T-cell (primary cell): ENCODE measurements at places on chromosomes 5 and 9. TPM values are rescaled to one million over a fixed set of nuclear protein-coding genes. Genes with fewer than 3 reads are reported as not detected.

DNA sequence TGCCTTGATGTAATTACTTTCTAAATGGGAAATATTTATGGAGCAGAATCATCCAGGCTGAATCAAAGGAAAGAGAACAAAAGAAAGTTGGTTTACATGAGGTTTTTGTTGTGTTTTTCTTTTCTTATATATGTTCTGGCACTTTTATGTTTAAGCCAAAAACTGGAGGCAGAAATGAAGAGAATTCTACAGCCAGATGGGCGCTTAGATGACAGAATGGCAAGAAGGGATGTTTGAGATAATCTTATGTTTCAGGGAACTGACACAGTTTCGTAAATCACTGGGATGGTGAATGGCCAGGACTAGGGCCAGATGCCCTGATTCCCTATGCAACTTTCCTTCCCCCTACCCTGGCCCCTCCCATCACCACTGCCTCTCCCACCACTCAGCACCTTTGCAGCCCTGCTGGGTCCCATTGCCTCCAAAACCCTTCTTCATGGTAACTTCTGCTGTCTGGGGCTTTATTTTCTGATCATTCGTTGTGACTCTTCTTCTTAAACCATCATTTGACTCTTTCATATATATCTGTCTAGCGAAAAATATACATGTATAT is 111.8 kb downstream of the EFNA5 start:
- H3K4me1 ChIP-seq, result no peaks in the 10 kb centered on the region
- H3K4me3 ChIP-seq, result no peak overlapping the region
- DNase-seq, result no peak
- H3K27me3 ChIP-seq, result no peaks in the 10 kb centered on the region

- H3K4me1 ChIP-seq, result no peaks in the 10 kb centered on the region
- H3K4me3 ChIP-seq, result no peak overlapping the region
- no peak overlapping the region for H3K27ac ChIP-seq
- H3K36me3 ChIP-seq, result no peaks in the 10 kb centered on the region
- DNase-seq, result no peak
- no peaks in the 10 kb centered on the region for H3K27me3 ChIP-seq
Measured at GRCh38 chr5:31962871-31963307, 211.2 kb downstream of the GOLPH3 start.

GRCh38 chr5:132871459-132872284 is 1.8 kb upstream of the LEAP2 start:
- H3K4me3 ChIP-seq, result no peak overlapping the region
- H3K4me1 ChIP-seq, result peaks cover 11% of the 10 kb centered on the region
- no peaks in the 10 kb centered on the region for H3K27me3 ChIP-seq
- H3K27ac ChIP-seq, result no peak overlapping the region
- H3K36me3 ChIP-seq, result no peaks in the 10 kb centered on the region

GRCh38 chr9:126160854-126161329 is 165.7 kb upstream of the MVB12B start:
- H3K36me3 ChIP-seq, result no peaks in the 10 kb centered on the region
- H3K4me1 ChIP-seq, result no peaks in the 10 kb centered on the region
- no peaks in the 10 kb centered on the region for H3K27me3 ChIP-seq

- DNase-seq, result no peak
- no peaks in the 10 kb centered on the region for H3K36me3 ChIP-seq
- no peak overlapping the region for H3K4me3 ChIP-seq
Measured at GRCh38 chr5:39213447-39214207, 5.7 kb downstream of the FYB1 start.

The CEL gene
- total RNA-seq, result 7.9 TPM

The AGXT2 gene
- total RNA-seq, result not detected

The PCDHB8 gene
- not detected for total RNA-seq

The LCN1 gene
- not detected for total RNA-seq
